T-helper 2 cell (primary cell): ENCODE measurements at places on chromosomes 1 and 21.

- no peak for DNase-seq
These were observed 9.7 kb downstream of the ALPL start for GRCh38 chr1:21518774-21519455.

- DNase-seq, result no peak
These were observed 32.9 kb downstream of the KCNN3 start for GRCh38 chr1:154837034-154837671.

- no peak for DNase-seq
These were observed 14.6 kb downstream of the SIPA1L2 start for GRCh38 chr1:232615306-232615800.

- DNase-seq, result no peak
These were observed 32.3 kb downstream of the CD160 start for GRCh38 chr1:145751491-145752037.

- peak; percentile 79 for DNase-seq
These were observed at the start of gene LRRC8C for GRCh38 chr1:89632657-89633247. TSS of gene LRRC8C (plus strand) at chr1:89633120. CDS start at chr1:89686474, 53,354 bp downstream.
